ENCODE measurements at places on chromosomes 12 and 14.

DNA sequence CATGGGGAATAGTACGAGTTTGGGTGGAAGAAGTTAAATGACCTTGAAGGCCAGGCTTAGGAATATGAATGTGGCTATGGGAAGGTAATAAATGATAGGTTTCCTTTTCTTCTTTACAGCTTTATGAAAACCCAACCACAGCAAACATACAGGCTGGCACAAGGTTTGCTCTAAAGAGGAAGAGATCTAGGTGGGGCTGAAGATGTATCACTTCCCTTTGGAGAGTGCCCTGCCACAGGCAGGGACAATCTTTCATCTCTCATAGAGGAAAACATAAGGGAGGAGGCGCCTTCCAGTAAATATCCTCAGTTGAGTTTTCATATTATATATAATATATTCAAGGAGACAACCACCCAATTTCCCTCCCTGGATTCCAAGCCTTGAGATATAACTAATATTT, 72.9 kb upstream of the FRMD6 start:
- no peak for DNase-seq

DNA sequence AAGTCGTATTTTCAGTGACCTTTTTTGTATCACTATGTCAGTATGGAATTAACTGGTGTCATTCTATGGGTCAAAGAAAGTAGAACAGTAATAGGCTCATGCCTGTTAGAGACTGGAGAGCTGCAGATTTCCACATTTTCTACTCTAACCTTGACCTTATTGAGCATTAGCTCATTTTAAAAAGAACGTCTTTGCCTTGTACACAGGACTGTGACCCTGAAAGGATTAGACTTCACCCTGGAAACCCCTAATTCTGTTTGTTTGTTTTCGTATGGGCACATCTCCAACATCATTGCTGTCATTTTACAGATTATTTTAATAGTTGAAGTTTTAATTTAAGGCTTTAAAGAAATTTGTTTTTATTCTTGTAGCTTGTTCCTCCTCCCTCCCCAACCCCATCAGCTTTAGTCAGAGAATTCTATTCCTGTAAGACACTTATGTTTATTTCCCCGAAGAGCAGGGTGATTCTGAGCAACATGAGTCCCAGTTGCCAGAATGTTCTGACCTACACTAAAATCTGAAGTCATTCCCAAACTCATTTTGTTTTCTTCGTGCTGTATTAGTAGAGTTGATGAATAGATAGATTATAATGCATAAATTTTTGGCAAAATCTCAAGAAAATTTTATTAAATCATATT, 451.3 kb downstream of the FOXG1 start:
- no peak for DNase-seq

- DNase-seq, result peak; percentile 25
Measured at GRCh38 chr12:50734409-50735263, 29.3 kb upstream of the ATF1 start.

GRCh38 chr12:13233830-13234641, 37.5 kb downstream of the EMP1 start:
- peak; percentile 42 for DNase-seq

GRCh38 chr14:69635981-69636639, 24.7 kb downstream of the SUSD6 start:
- DNase-seq, result peak; percentile 75

- no peak for DNase-seq
Measured at GRCh38 chr14:21320913-21321312, 41.0 kb downstream of the RPGRIP1 start.

DNA sequence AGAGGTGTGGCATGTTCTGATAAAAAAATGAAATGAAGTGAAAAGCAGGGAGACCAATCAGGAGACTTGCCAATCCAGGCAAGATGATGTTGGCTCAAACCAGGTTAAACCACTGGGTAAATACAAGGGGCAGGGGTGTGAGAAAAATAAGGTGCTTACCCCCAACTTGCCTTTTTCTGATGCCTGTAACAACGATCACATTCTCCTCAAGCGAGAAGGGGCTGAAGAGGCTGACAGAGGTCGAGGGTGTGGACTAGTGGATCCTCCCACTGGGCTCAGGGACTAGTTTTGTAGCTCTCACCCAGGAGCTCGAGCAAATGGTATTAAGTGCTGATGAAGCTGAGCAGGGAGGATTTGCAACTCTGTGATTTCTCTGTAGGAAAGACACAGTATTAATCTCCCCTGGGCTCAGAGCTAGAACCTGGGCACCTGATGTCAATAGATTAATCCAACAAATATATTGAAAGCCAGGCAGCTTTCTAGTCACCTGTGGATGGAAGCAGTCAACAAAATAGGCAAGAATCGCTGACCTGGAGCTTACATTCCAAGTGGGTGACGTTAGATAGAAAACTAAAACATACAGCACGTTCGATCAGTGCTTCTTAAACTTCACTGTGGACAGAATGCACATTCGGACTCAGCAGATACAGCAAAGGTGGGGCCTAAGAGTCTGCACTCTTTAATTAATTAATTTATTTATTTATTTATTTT, 15.2 kb upstream of the EAPP start:
- no peak for DNase-seq

- DNase-seq, result no peak
Measured at GRCh38 chr12:8156416-8156815, 399 bp upstream of the ZNF705A start.

- no peak for DNase-seq
Measured at GRCh38 chr12:132185705-132186104, 41.4 kb downstream of the NOC4L start.

GRCh38 chr12:88726806-88727720, 146.8 kb upstream of the KITLG start:
- no peak for DNase-seq

DNA sequence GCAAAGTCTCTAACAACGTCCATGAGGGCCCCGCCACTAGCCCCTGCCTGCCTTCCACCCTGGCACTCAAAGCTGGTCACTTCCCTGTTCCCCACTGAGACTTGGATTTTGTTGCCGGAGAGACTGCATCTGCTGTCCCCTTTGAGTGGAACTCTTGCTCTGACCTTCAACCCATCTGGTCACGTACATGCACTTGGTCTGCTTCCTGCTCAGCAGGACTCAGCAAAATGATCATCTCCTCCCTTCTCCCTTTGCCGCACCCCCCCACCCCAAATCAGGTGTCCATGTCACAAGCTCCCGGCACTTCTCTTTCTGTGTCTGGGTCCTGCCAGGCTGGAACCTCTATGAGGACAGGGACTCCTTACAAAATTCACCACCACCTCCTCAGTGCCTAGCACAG, 180.9 kb downstream of the CHST11 start:
- no peak for DNase-seq

DNA sequence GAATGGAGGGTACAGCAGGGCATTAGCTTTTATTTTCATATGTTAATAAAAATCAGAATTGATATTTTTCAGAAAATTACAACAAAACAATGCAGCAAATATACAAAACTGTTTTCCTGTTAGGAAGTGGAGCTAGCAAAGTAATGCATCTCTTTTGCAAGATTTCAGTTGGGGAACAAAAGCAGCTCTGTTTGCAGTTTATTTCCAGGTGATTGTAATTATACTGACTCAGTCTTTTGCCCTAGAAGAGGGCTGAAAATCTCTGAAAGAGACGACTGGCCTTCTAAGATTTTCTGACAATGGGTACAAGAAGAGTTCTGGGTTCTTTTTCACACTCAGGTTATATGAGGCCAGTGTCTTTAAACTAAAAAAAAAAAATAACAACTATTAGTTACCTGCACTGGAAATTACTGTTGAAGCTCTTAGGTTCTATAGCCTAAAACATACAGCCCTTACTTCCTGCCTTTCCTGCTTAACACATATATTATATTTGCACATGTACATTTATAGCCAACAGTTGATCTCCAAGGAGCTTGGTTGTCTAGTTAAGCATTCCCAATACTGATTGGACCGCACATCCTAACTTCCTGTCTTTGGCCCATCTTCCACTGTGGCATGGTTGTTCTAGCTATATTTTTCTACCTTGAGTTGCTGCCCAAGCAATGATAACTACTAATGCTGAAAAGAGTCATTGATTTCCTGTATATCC, 199.1 kb upstream of the KRR1 start:
- DNase-seq, result no peak

DNA sequence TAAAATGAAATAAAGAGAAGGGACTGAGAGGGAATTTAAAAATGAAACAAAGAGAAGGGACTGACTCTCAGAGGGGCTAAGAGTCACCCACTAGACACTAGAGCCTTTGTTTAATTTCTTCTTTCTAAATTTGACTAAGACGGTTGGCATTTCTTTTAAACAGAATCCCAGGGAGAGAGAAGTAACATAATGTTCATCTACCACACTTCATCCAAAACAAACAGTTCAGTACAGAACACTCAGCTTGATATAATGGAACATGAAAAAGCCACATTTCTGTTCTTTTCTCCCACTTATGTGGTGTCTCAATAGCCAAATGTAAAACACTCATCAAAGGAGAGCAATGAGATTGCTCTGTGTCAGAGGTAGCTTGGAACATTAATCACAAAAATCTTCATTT, 10.1 kb upstream of the NT5DC3 start:
- no peak for DNase-seq

- DNase-seq, result no peak
Measured at GRCh38 chr12:11853126-11853525, 203.7 kb downstream of the ETV6 start.

GRCh38 chr12:62995097-62995496, 60.1 kb upstream of the PPM1H start:
- no peak for DNase-seq

DNA sequence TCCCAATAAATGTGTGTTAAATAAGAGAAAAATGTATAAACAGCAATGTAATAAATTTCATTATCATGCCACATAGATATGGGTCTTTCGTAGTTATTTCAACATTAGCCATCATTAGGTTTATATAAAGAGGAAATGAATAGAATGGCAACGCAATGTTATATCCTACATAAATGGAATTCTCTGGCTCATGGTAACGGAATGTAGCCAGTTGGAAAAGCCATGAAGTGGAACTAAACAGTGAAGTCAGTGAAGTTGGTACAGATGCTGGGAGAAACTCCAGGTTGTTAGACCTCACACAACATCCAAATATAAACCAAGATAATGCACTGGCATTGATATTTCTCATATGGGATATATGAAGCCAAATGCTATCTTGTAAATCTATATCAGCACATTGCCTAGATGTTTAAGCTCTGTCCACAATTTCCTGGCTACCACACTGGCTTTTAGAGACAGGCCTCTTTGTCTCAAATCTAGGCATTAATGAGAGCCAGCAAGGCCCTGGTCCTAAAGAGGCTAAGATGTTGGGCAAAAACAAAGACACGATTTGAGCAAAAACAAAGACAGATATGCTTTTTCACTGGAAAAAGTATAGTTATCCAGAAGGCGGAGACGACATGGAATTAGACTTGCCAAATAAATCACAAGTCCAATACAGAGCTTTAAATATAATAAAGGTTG, 861.0 kb downstream of the RPS29 start:
- no peak for DNase-seq

GRCh38 chr14:71658261-71658860, 273.9 kb upstream of the RGS6 start:
- no peak for DNase-seq

All from activated T-cell treated with anti-CD3 and anti-CD28 coated beads, Interleukin-2, amount 50 U/mL, for 48 hours (primary cell).